Activated naive CD4-positive, alpha-beta T cell treated with anti-CD3 and anti-CD28 coated beads for 36 hours (primary cell): ENCODE measurements at places on chromosomes 4 and X.

- no peak for DNase-seq
Observed at GRCh38 chrX:40262157-40263013, 164.6 kb upstream of the BCOR start.

DNA sequence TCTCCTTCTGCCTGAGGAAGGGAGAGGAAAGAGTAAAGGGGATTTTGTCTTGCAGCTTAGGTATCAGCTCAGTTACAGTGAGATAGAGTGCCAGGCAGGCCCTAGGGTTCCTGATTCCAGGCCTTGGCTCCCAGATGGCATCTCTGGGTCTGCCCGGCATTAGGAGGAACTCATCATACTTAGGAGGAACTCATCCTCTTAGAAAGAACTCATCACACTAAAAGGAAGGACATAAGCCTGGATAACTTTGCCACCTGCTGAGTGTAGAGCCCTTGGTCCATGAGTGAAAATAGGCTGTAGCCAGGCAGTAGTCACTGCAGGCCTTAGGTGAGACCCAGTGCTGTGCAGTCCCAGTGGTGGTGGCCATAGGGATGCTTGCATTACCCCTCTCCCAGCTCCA lies 367.1 kb downstream of the PACRGL start:
- no peak for DNase-seq

DNA sequence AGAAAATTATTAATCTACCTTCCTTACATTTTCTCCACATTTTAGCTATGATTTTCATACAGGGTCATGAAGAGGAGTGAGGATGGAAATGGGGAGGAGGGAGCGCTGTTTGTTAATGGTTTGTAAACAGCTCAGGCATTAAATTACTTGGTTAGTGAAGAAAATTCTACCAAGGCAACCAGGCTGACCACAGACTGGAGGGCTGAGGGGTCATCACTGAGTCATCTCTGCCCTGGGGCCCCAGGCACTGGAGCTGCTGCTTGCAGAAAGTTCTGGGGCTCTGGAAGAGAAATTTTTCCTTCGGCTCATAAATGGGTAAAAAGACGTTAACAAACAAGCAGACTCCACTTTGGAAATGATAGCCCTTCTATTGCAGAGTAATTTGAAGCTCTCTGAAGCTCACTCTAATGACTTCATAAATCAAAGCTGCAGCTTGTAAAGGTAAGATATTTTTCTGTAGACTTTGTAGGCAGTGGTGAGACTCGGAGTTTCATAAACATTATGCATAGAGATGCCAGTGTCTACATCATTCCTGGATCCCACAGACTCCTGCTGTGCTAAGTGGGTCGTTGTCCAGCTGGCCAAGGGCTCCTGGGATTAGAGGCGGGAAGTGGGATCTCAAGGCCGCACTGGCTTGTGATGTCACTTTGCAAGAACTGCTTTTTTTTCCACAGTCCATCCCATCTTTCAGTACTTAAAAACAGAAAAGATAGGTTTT lies 159.6 kb downstream of the PTTG2 start:
- DNase-seq, result no peak

DNA sequence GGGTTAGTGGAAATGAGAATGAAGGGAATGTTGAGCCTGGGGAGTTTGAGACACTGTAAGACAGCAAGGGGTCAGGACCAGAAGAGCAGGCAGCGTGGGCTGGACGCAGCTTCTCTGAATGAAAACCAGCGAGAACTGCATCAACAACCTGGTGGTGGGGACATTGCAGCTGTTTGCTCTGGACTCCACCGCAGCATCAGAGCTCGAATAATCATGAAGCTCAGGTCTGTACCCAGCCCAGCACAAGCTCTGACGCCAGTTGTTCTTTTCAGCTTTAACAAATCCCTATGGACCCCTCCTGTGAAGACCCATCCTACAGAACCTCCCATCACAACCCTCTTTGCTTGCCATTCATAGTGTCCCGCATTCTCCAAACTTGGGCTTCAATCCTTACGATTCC lies 106.8 kb upstream of the PNPLA4 start:
- DNase-seq, result no peak

GRCh38 chr4:37400241-37400881 lies 155.8 kb downstream of the NWD2 start:
- DNase-seq, result no peak

GRCh38 chr4:81165861-81166430 lies 49.1 kb downstream of the PRKG2 start:
- DNase-seq, result no peak

DNA sequence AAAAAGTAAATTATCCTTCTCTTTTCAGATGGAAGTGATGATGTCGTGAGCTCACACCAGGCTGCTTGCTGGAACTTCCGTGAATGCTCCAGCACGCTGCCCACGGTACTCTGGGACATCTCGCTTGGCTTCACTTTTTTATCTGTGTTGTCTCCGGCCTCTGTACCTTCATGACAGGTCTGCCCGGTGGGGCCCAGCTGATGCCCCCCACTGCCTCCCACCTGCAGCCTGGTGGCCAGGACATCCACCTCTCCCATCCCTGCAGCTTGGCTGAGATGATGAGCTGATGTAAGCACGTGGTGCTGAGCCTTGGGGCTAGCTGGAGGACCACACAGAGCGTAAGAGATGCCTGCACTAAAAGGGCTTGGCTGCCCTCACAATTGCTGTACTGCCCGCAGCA lies 59.0 kb upstream of the HELT start:
- no peak for DNase-seq

GRCh38 chr4:73741750-73742489 lies 1.6 kb downstream of the CXCL8 start:
- no peak for DNase-seq

DNA sequence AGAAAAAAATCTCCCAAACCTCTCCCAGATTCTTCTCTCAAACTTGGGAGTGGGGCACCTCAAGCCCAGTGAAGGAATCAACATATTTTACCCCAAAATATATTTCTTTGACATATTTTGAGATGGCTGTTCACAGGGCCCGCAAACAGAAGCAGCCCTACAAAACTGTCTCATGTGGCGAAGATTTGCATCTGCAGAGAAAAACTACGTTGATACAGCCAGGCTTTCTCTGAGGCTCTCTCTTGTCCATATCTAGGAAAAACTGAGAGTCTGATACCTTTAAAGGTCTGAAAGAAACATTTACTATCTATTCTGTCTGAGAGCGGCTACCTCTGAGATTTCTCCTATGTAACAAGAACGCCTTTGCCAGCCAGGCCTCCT lies 23.3 kb upstream of the TMSB4X start:
- DNase-seq, result no peak

- DNase-seq, result no peak
Observed at GRCh38 chrX:115311139-115311538, 21.6 kb downstream of the LUZP4 start.

GRCh38 chrX:69951753-69952152 lies 98.0 kb downstream of the AWAT2 start:
- no peak for DNase-seq

GRCh38 chr4:13525606-13526281 lies 18.6 kb downstream of the NKX3-2 start:
- no peak for DNase-seq

- no peak for DNase-seq
Observed at GRCh38 chr4:79620617-79621016, 212.6 kb upstream of the GK2 start.

GRCh38 chr4:174193438-174194374 lies 89.8 kb downstream of the FBXO8 start:
- no peak for DNase-seq

GRCh38 chrX:44088510-44089144 lies 115.4 kb upstream of the NDP start:
- no peak for DNase-seq

DNA sequence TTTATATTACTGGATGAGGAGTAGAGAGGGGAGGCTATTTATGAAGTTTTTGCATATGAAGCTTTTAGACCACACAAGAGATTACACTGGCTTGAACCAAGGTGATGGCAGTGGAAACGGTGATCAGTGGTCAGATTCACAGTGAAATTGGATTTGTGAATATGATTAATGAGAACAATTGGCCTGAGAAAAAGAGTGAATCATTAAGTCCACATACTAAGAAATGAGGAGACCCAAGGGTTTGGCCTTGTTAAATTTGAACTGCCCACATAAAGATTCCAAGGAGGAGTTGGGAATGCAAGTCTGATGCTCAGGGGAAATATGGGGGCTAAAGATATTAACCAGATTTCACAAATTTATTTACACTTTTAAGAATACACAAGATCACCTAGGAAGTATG lies 155.3 kb upstream of the ADGRL3 start:
- DNase-seq, result no peak

- DNase-seq, result no peak
Observed at GRCh38 chr4:154610582-154610981, 1.9 kb downstream of the FGG start.

DNA sequence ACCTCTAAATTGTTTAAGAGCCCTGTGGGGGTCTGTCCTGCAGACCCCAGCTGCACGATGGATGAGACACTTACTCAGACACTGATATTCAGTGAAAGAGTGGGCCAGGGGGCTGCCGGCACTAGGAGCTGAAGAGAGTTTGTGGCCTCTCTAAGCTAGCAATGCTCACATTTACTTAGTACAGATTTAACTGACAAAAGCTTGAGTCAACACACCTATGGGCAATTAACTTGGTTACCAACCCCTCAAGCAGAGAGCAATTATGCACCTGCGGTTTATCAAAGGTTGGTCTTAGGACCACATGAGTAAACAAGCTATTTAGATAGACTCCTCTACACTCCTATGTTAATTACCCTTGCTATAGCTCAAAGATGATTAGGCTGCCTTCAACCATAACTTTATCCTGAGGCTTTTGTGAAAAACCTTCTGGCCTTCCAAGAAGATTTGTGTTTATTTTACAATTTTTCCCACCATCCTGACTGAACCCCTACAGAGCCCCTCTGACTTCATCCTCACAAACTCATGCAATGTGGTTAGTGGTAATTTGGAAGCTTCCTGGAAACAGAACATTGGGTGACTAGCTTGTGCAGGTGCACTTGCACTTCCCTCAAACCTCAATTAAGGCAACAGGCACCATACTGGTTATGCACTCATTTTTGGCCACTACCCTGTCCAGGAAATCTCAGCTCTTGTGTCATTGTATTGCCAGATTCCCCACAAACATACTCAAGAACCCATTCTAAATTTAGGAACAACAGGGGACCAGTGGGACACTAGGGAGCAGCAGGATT lies 234.4 kb upstream of the ITM2A start:
- no peak for DNase-seq

DNA sequence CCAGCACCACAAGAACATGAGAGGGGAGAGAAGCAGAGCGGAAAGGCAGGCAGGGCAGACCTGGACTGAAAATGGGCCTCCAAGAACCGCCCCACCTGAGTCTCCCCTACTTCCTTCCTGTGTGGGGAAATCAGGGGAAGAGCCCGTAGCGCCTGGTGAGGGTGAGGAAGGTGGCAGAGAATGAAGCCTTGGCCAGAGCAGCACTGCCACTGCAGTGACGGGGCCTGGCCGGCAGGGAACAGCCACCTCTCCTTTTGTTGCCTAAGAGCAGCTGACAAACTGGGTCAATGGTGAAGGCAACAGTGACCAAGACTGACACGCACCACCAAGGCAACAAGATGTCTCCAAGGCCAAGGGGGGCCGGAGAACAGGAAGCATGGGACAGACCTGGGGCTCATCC lies 58.4 kb upstream of the CBR4 start:
- no peak for DNase-seq

GRCh38 chrX:9884031-9884779 lies 83.0 kb upstream of the CLDN34 start:
- DNase-seq, result no peak

- DNase-seq, result no peak
Observed at GRCh38 chr4:79013756-79014155, 74.5 kb upstream of the PAQR3 start.

- no peak for DNase-seq
Observed at GRCh38 chr4:111930659-111931058, 214.6 kb upstream of the FAM241A start.

GRCh38 chr4:10490996-10491395 lies 33.8 kb upstream of the ZNF518B start:
- no peak for DNase-seq

GRCh38 chrX:119429471-119429870 lies 30.3 kb downstream of the SLC25A43 start:
- DNase-seq, result no peak

GRCh38 chrX:107628662-107629539 lies 591 bp downstream of the PRPS1 start:
- DNase-seq, result peak; percentile 67

- DNase-seq, result no peak
Observed at GRCh38 chr4:164807611-164808010, 53.7 kb downstream of the SMIM31 start.

- no peak for DNase-seq
Observed at GRCh38 chr4:62260254-62260653, 1060.1 kb downstream of the ADGRL3 start.

DNA sequence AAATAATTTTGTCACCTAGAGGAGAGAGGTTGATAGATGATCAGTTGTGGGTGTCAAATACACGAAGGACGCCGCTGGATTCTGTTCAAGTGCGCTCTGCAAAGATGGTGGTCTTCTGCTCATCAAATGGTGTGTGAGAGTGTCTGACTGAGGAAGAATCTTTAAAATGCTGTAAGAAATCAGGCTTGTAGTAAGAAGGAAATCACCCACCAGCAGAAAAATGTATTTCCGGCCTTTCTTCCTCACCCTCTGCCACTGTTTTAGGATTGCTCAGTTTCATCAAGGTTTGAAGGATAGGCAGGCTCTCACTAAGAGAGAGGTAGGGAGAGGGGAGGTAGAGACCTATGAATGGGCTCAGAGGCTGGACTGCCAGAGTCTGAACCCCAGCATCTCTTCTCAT lies 28.7 kb downstream of the RHOH start:
- no peak for DNase-seq

DNA sequence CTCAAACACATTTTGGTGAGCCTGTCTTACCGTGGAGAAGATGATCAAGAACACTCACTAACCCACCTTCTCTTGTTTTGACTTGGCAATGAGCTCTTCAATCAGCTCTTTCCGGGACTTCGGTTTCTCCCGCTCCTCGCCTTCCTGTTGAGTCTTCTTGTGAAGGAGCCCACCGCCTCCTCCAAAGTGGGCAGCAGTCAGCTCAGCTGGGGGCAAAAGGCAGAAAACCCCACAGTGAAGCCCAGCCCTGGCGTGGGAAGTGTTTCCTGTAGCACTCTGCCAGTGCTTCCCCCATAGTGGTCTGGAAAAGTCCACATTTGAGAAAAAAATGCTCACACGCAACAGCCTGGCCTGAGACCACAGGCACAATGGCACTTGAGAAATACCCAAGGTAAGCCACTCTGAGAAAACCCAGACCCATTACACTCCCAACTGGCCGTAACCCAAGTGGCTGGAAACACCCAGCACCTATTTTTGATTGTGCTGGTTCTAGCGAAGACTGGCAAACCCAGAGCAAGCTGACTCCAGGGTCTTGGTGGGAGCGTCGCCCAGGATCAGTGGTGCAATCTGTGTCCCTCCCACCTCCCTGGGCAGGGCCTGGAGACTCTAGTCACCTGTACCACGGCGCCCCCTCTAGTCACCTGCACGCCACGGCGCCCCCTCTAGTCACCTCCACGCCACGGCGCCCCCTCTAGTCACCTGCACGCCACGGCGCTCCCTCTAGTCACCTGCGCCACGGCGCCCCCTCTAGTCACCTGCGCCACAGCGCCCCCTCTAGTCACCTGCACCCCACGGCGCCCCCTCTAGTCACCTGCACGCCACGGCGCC lies 8.6 kb downstream of the NOP14 start:
- peak; percentile 85 for DNase-seq

- DNase-seq, result no peak
Observed at GRCh38 chr4:114599903-114600552, 1.4 kb downstream of the UGT8 start.

GRCh38 chrX:149851864-149852263 lies 29.1 kb upstream of the MAGEA8 start:
- DNase-seq, result no peak

GRCh38 chrX:96591421-96591820 lies 93.2 kb upstream of the DIAPH2 start:
- DNase-seq, result no peak

GRCh38 chr4:114780205-114780604 lies 181.6 kb downstream of the UGT8 start:
- no peak for DNase-seq
